Posterior cingulate gyrus (tissue), 11 donors: ENCODE measurements at places on chromosomes 12 and 14.

GRCh38 chr14:21056520-21057163, 980 bp upstream of the RNASE8 start:
- no peak for DNase-seq

DNA sequence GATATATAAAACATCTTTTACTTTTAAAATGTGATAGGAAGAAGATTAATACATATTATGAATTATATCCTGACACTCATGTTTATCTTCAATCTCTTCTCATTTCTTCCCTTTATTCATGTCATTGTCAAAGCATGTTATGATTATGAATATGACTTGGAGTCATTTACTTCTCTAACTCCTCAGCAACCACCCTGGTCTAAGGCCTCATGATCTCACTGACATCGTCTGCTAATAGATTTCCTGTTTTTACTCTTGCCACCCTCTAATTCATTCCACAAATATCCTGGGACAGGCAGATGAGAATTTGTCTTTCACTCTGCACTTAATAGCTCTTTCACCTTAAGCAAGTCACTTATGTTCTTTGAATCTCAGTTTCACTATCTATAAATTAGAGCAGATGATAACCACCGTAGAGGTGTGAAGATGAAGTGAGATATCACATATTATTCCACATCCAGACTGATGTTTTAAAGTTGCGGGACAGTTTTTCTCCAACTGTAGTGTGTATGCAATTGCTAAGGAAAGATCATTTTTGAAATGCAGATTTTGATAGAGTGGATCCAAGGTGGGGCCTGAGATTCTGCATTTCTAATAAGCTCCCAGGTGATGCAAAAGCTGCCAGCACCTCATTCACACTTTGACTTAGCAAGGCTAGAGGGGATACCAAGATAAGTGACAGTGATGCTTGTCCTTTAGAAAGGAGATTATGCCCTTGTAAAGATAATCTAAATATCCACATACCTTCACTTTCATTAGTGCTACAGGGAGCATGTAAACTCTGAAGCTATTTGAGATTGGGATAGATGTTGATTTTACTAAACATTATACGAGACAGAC, 3.3 kb upstream of the IAPP start:
- no peak for DNase-seq

DNA sequence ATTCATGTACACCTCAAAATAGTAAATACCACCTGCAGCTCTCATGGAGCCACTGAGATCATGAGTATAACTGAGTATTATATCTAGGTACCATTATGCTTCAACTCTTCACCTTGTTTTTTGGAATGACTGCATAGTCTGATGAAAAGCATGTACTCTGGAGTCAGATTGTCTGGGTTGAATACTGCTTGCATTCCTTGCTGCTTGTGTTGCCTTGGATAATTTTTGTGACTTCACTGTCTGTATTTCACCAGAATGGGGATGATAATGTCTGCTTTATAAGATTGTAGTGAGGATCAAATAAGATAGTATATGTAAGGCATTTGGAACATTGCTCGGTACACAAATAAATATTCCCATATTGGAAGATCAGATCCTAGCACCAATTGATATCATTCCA, 54.2 kb downstream of the SUSD6 start:
- DNase-seq: no peak

GRCh38 chr12:90974286-90974685, 19.3 kb upstream of the CCER1 start:
- no peak for DNase-seq

DNA sequence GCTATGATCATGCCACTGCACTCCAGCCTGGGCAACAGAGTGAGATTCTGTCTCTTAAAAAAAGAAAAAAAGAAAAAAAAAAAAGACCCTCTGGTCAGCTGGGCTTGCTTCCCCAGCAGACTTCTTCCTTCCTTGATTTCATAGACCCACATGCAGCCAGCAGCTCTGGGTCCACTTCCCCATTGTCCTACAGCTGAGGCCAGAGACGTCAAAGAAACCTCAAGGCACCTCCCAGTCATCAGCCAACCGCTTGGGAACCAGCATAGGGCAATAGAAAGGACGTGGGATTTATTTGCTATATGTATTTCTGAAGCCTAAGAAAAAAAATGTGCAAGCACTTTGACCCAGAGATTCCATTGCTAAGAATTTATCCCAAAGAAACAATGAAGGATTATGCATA, 35.4 kb upstream of the SPPL3 start:
- peak; percentile 12 for DNase-seq

GRCh38 chr12:124754949-124755800, 108.5 kb downstream of the SCARB1 start:
- peak; percentile 96 for DNase-seq

DNA sequence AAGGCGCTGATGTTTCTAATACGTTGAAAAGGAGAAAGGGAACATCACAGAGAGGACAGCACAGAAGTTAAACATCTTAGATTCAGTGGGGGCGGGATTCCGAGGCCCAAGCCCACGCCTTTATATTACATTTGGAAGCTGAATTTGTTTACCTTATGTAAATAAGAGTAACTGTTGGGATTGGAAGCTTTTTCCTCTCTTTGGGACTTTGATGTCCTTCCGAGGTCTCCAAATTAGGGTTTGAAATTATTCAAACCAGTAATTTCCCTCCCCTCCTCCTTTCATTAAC, 6.4 kb downstream of the FOXA1 start:
- DNase-seq: no peak

- no peak for DNase-seq
These were observed 387.9 kb downstream of the DAD1 start for GRCh38 chr14:22200977-22201605.

GRCh38 chr14:76755610-76756370, 5.5 kb upstream of the VASH1 start:
- DNase-seq: no peak
